Activated naive CD4-positive, alpha-beta T cell treated with anti-CD3 and anti-CD28 coated beads for 36 hours (primary cell): ENCODE measurements at places on chromosomes 3 and 15. TPM values are rescaled to one million over a fixed set of nuclear protein-coding genes. Genes with fewer than 3 reads are reported as not detected.

Gene RBP2
- not detected for total RNA-seq

Gene FBXL22
- 0.44 TPM for total RNA-seq

Gene HES1
- 2.5 TPM for total RNA-seq

Gene VIPR1
- total RNA-seq: 8.4 TPM

Gene PTH1R
- total RNA-seq: not detected

Gene CBLB
- 78.9 TPM for total RNA-seq

Gene BFSP2
- not detected for total RNA-seq

Gene AMT
- total RNA-seq: 2.5 TPM

Gene ANKRD34C
- total RNA-seq: not detected

Gene GP5
- 0.64 TPM for total RNA-seq

Gene SUSD5
- not detected for total RNA-seq

Gene CLDN16
- not detected for total RNA-seq

Gene TMC3
- not detected for total RNA-seq

Gene GOLGA8S
- total RNA-seq: not detected

Gene ATP8B4
- 2.9 TPM for total RNA-seq

Gene POU1F1
- total RNA-seq: not detected

Gene PAK6
- total RNA-seq: not detected

Gene SPSB4
- not detected for total RNA-seq

Gene RHCG
- not detected for total RNA-seq

Gene CCDC39
- total RNA-seq: not detected

Gene GABRR3
- not detected for total RNA-seq

Gene SLITRK3
- total RNA-seq: not detected

Gene GASK1A
- total RNA-seq: not detected

Gene SLC12A1
- not detected for total RNA-seq

Gene EFHB
- 0.55 TPM for total RNA-seq

Gene CLDN18
- total RNA-seq: not detected

Gene EPB42
- not detected for total RNA-seq

Gene ARGFX
- total RNA-seq: not detected

Gene INSYN1
- not detected for total RNA-seq

Gene HYAL1
- total RNA-seq: not detected

Gene ACSBG1
- not detected for total RNA-seq

Gene GPR27
- total RNA-seq: 0.93 TPM

Gene RAB6B
- not detected for total RNA-seq
